Islet precursor cell (in vitro differentiated cells): ENCODE measurements at places on chromosomes 13 and 19.

- DNase-seq, result peak; percentile 95
Observed at GRCh38 chr19:13118424-13119193, 545 bp downstream of the NACC1 start.

- peak; percentile 40 for DNase-seq
Observed at GRCh38 chr19:47512948-47513319, 1.9 kb downstream of the NAPA start.

DNA sequence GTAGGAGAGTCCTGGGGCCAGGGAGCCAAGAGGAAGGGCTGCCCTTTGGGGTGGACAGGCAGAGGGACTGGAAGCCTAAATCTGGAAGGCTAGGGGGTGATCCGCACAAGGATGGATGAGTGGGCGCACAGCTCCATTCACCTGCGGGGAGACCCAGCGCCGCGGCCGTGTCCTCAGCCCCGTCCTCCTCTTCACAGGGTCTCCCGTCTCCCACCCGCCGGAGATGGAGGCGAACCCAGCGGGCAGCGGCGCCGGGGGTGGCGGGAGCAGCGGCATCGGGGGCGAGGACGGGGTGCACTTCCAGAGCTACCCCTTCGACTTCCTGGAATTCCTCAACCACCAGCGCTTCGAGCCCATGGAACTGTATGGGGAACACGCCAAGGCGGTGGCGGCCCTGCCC is 7.9 kb downstream of the ZNF865 start:
- DNase-seq, result no peak

- no peak for DNase-seq
Observed at GRCh38 chr13:27639186-27639585, 17.5 kb downstream of the POLR1D start.

- DNase-seq, result no peak
Observed at GRCh38 chr19:40220674-40221073, 2.5 kb upstream of the TTC9B start.

- DNase-seq, result peak; percentile 69
Observed at GRCh38 chr13:79775830-79776229, 294.9 kb downstream of the NDFIP2 start.
